ENCODE measurements at places on chromosomes 7 and 10. TPM values are rescaled to one million over a fixed set of nuclear protein-coding genes. Genes with fewer than 3 reads are reported as not detected.

The CALHM1 gene
- not detected for total RNA-seq

The CACNB2 gene
- total RNA-seq, result 0.46 TPM

The STEAP4 gene
- not detected for total RNA-seq

The ZNF487 gene
- total RNA-seq, result 2.6 TPM

The ZNF138 gene
- total RNA-seq, result 3.5 TPM

The MUC12 gene
- total RNA-seq, result 2.5 TPM

The GPR22 gene
- not detected for total RNA-seq

The CALCR gene
- 5.4 TPM for total RNA-seq

The LRIT1 gene
- total RNA-seq, result not detected

The WIPF3 gene
- 1.0 TPM for total RNA-seq

The ZNF425 gene
- total RNA-seq, result 7.1 TPM

The GJC3 gene
- total RNA-seq, result not detected

The CPA4 gene
- total RNA-seq, result 111 TPM

The SUN1 gene
- 109 TPM for total RNA-seq

The GATA3 gene
- total RNA-seq, result 17.6 TPM

The AP5Z1 gene
- 70.7 TPM for total RNA-seq

The C10orf53 gene
- not detected for total RNA-seq

The PSD gene
- 8.8 TPM for total RNA-seq

- DNase-seq, result peak; percentile 52
Observed at GRCh38 chr10:114526126-114526503, 121.8 kb upstream of the AFAP1L2 start.

- no peak for DNase-seq
Observed at GRCh38 chr7:149292462-149292823, 30.4 kb downstream of the ZNF783 start.

- DNase-seq, result no peak
Observed at GRCh38 chr10:86942441-86943315, 14.7 kb downstream of the MMRN2 start.

GRCh38 chr7:107035446-107035845 lies 9.1 kb upstream of the PRKAR2B start:
- DNase-seq, result peak; percentile 86

- peak; percentile 88 for DNase-seq
Observed at GRCh38 chr7:80145780-80146422, 11.3 kb downstream of the GNAI1 start.

DNA sequence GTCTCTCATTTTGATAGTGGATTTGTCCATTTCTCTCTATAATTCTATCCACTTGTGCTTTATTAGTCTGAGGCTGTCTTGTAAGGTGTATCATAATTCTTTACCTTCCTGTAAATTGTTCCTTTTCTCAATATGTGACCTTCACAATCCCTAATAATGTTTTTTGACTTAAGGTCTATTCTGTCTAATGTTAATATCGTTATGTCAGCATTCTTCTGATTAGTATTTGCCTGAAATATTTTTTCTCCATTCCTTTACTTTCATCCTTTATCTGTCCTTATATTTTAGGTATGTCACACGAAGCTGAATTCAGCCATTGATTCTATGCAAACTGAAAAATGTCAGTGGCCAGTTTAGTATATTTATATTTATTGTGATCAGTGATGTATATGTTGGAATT lies 99.8 kb downstream of the HBP1 start:
- DNase-seq, result no peak

DNA sequence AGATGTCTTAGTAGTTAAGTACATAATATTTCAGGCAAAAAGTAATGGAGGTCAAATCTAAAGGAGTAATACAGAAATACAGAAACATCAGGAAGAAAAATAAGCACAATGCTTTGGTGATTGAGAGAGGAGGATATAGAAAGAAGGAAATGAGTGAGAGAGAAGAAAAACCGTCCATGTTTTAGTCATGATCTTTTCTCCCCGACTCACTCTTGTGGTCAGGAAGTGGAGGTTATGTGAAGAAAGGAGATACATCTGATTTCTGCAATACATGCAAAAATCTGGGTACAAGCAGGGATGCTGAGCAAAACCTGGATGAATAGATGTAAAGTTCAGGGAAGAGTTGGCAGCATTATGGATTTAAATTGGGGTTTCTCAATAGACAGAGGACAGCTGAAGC lies 1122.5 kb downstream of the SORCS3 start:
- DNase-seq, result no peak

GRCh38 chr7:16603633-16604032 lies 41.9 kb downstream of the ANKMY2 start:
- no peak for DNase-seq

- no peak for DNase-seq
Observed at GRCh38 chr10:118908557-118909256, 120.8 kb upstream of the NANOS1 start.

DNA sequence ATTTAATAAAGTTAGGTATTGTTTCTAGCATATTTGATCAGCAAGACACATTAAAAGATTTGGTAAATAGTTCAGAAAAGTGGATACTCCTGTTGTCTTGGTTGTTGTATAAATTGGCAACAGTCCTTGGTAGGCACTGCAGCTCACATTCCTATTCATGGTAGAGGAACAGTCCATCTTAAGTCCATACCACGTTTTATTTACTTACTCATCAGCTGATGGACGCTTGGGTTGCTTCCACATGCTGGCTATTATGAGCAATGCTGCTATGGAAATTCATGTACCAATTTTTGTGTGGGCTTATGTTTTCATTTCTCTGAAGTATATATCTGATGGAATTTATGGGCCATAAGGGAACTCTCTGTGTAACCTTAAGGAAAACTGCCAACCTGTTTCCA lies 43.3 kb downstream of the C10orf120 start:
- DNase-seq, result no peak

- no peak for DNase-seq
Observed at GRCh38 chr7:81925530-81925929, 155.7 kb upstream of the HGF start.

GRCh38 chr7:107002529-107002998 lies 41.9 kb upstream of the PRKAR2B start:
- no peak for DNase-seq

DNA sequence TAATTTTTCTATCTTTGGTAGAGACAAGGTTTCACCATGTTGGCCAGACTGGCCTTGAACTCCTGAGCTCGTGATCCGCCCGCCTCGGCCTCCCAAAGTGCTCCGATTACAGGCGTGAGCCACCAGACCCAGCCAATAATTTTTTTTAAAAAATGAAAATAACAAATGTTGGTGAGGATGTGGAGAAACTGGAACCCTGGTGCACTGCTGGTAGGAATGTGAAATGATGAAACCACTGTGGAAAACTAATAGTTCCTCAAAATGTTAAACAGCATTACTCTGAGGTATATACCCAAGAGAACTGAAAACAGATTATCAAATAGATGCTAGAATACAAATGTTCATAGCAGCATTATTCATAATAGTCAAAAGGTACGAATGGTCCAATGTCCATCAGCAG lies 23.0 kb upstream of the YWHAG start:
- DNase-seq, result no peak

- no peak for DNase-seq
Observed at GRCh38 chr7:608954-609353, 89.3 kb upstream of the PDGFA start.

DNA sequence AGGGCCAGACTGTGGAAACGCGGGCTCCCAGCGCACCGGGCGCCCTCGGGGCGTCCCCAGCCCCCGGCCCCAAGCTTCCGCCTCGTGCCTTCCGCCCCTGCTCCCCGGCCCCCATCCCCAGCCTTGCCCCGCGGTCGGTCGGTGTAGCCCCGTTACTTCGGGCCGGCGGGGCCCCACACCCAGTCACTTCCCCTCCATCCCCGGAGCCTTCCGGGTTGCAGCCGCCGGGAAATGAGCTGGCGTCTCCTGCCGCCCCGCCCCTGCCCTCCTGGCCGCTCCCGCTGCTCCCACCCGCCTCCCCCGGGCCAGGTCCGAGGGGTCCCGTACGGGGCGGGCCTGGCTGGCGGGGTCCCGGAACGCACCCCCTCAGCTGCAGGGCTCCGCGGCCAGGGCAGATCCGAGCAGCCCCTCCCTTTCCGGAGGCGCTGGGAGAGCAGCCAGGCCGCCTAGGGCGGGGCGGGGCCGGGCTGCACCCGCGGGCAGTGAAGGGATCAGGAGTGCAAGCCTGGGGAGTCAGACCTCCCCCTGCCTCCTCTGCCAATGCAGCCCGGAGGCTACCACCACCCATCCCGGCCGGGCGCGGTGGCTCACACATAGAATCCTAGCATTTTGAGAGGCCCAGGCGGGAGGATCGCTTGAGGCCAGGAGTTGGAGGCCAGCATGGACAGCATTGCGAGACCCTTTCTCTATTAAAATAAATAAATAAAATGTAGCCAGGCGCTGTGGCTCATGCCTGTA lies 709 bp downstream of the ARPC1B start:
- DNase-seq, result peak; percentile 36

DNA sequence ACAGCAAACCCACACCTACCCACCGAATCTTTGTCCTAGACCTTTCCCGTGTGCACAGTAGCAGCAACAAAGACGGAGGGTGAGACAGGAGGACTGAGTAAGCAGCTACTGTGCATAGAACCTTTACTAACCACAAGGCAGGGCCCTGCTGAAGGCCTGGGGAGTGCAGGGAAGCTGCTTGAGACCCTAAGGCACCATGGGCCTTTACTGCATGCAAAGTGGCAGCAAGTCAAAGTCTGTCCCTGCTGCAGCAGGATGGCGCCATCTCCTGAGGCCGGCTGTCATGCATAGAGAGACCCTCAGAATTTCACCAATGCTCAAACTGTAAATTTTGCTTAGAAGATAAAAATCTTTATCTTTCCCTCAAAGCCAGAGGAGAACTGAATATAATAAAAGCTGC lies 610.5 kb downstream of the ACTR3B start:
- DNase-seq, result no peak

GRCh38 chr7:26603631-26604030 lies 260.8 kb downstream of the SKAP2 start:
- no peak for DNase-seq

GRCh38 chr10:130714742-130715467 lies 578.7 kb downstream of the GLRX3 start:
- DNase-seq, result no peak

- no peak for DNase-seq
Observed at GRCh38 chr7:127258111-127258510, 5.4 kb upstream of the GRM8 start.

DNA sequence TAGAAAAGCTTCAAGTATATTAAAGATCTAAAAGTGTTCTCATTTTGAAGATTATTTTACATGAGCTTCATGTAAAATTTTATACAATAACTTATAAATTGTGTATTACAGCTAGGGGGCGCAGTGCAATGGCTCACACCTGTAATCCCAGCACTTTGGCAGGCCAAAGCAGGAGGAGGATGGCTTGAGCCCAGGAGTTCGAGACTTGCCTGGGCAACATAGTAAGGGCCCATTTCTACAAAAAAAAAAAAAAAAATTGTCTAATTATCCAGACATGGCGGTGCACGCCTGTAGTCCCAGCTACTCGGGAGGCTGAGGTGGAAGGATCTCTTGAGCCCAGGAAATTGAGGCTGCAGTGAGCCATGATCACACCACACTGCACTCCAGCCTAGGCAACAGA lies 16.6 kb downstream of the ACBD5 start:
- DNase-seq, result no peak

GRCh38 chr7:157704365-157704764 lies 367.6 kb downstream of the DNAJB6 start:
- DNase-seq, result no peak

DNA sequence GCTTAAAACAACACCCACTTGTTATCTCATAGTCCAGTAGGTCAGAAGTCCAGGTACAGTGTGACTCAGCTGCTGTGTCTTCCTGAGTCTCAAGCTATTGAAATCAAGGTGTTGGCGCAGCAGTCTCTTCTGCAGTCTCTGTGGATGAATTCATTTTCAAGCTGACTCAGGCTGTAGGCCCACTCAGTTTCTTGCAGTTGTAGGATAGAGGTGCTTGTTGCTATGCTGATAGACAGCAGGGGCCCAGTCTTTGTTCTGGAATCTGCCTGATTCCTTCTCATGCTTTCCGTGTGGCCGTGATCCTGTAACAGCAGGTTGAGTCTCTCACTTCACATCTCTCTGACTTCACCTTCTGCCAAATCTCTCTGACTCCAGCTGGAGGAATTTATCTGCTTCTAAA lies 400.4 kb upstream of the POM121L12 start:
- DNase-seq, result peak; percentile 56

DNA sequence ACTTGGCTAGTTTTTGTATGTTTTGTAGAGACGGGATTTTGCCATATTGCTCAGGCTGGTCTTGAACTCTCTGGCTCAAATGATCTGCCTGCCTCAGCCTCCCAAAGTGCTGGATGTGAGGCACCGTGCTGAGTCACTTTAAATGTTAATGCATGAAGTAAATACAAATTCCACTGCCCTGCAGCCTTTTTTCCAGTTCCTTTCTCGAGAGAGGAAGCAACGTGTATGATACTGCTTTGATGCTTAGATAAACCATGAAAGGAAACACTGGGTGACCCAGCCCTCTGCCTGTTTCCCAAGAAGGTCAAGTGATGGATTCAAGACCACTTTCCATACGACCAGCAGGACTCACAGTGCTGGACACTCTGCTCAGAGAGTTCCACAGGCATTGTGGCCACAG lies 11.3 kb upstream of the MRPS24 start:
- no peak for DNase-seq

GRCh38 chr7:4203626-4204512 lies 478.2 kb upstream of the FOXK1 start:
- no peak for DNase-seq

GRCh38 chr7:154996756-154997155 lies 6.2 kb downstream of the PAXIP1 start:
- DNase-seq, result no peak

- peak; percentile 60 for DNase-seq
Observed at GRCh38 chr7:46301677-46302076, 380.6 kb upstream of the IGFBP3 start.

- DNase-seq, result no peak
Observed at GRCh38 chr10:72263613-72264241, 10.0 kb upstream of the DDIT4 start.
